ENCODE measurements at places on chromosomes 2 and 18.

- no peak for DNase-seq
These were observed 1068.2 kb upstream of the ACVR2A start for GRCh38 chr2:146776596-146776995.

- DNase-seq, result no peak
These were observed 181.7 kb upstream of the TPO start for GRCh38 chr2:1231466-1232063.

DNA sequence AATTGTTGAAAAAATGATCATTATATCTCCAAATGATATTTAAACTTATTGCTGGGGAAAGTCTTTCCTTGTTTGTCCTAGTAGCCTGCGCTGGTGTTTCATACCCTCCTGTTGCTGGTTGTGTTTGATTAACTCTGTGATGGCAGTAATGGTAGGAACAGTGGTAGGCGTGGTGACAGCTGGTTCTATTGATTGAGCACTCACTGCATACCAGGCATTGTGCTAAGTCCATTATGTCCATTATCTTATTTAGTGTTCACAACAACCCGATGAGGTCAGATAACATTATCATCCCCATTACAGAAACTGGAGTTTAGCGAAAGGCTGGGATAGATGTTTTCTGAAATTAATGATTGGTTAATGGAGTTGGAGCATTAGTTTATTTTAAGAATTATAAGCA, 77.8 kb upstream of the STON1 start:
- no peak for DNase-seq

- no peak for DNase-seq
These were observed 119.5 kb downstream of the LIPG start for GRCh38 chr18:49681387-49681786.

DNA sequence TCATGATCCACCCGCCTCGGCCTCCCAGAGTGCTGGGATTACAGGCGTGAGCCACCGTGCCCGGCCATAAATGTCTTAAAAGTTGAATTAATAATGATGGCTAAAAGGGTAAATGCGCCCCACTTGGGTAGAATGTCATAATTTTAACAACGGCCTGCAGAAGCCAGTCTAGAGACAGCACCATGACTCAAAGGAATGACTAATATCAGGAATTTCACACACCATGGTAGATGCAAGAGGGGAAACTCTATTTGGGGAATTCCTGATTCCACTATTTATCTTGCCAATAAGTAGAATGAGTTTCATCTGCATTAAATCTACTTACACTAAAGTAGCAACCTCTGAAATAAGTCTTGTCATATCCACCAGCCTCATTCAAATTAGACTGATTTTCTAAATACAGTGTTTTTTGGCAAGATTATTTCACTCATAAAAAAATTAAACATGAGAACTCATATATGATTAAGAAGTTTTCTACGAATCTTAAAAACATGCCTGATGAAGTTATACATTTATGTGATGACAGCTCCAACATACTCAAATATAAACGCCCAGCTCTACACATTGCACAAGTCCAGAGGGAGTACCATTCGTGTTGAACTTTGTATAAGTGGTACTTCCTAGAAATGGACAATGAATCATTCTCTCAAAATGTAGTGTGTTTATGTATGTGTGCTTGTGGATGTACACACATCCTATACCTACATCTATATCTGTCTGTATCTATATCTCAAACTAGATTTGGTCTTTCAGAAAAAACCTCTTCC, 309.7 kb downstream of the IRS1 start:
- no peak for DNase-seq

- no peak for DNase-seq
These were observed 35.3 kb downstream of the FRZB start for GRCh38 chr2:182831101-182831500.

DNA sequence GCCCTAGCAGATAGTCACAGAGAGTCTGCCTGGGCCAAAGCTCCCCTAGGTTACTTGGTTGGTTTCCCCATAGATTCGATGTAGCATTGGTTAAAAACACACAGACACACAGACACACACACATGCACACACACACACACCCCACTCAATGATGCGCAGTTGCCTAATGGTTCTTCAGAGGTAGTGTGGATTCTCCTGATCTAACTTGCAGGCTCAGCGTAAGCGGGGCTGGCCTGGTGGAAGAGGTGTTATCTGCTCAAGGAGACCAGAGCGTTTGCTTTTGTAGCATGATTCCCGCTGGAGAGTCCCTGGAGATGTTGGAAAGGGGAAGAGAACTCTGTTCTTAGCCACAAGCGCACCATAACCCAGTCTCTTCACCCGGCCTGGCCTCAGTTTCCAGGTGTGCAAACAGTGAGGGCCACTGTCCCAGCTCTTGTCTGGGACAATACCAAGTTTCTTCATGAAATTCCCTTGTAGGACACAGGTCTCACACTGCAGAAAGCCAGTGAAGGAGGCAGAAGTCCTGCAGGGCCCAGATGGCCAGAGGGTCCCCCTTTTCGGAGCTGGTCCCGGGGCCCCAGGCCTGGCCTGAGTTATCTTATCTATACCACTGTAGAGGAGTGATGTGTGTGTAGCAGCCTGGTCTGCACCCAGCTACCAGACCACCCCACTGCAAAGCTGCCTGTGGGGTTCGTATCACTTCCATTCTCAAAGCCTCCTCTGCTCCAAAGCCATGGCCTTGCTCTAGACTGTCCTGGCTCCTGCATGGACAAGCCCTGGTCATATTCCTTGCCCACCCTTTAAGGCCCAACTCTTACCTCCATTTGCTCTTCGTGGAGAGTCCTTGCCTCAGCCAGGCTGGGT, 3.7 kb downstream of the ACKR3 start:
- DNase-seq, result no peak

DNA sequence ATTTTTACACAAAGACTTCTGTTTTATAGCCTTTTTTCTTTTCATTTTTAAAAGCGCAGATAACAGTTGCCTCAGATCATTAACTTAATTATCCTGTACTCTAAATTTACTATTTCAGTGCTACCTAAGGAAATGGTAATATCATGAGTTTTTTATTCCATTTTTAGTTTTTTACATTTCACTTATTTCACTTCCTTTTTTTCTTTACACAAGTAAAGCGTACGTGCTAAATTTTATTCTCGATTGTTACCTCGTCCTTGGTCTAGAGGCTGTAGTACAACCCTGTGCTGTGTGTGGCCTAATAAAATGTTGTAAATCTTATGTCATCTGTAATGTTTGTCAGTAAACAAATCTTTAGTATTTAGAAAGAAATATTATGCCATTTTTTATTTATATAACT, 49.2 kb downstream of the CRIM1 start:
- DNase-seq, result no peak

- no peak for DNase-seq
These were observed 9.9 kb upstream of the RAPGEF4 start for GRCh38 chr2:172725746-172726145.

DNA sequence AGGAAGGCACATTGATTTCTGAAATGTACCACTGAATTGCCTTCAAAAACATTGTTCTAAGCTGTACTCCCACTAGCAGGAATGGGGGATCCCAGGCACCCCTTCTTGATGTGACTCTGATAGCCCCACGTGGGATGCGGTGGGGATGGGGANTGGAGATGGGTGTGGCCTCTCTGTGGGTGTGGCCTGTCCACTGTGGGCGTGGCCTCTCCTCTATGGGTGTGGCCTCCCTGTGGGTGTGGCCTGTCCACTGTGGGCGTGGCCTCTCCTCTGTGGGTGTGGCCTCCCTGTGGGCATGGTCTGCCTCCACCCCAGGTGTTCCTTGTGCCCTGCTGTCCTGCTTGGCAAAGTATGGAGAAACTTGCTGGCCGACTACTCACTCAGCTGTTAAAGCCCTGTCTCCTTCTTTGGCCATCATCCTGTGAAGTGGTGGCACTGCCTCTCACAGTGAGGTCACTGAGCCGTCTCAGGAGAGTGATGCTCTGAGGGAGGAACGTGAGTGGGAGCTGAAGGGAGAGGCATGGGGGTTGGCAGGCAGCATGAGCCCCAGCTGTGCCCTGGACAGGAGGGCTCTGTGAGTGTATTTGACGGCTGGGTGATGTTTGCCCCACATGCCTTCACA, 6.7 kb upstream of the PARD6G start:
- DNase-seq, result no peak

- no peak for DNase-seq
These were observed 836.7 kb downstream of the CBLN2 start for GRCh38 chr18:71707400-71707799.

DNA sequence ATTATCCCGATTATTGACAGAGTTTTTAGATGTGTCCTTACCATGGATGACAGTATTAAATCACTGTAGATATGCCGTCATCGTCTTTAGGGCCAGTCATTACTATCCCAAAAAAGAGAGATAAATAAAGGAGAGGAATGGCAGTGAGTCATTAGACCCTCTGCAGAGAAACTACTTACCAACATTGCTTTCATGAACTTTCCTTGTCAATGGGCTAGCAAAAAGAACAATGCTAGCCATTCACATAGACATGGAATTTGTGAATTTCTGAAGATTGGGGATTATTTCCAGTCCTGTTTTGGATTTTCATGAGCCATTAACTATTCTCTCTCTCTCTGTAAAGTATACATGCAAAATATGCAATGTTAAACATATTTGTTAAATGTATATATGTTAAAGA, 319.4 kb upstream of the FANCL start:
- DNase-seq, result no peak

GRCh38 chr2:60468382-60469085, 84.9 kb downstream of the BCL11A start:
- DNase-seq, result no peak

DNA sequence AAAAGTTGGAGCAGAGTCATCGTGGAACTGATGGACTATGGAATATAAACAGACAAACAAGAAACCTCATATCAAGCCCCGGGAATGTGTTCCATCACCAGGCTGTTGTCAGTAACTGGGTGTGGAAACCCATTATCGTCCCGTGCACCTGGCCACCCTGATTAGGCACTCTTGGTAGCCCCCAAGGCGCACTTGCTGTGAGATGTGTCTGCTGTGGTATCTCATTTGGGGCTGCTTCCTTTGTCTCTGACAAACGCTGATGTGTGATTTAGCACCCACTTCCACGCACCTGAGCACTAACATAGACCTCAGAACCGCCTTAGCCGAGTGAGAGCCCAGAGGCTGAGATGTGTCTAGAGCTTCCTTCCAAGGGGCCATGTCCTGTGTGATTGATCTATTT, 96.3 kb downstream of the PRPF40A start:
- DNase-seq, result no peak

DNA sequence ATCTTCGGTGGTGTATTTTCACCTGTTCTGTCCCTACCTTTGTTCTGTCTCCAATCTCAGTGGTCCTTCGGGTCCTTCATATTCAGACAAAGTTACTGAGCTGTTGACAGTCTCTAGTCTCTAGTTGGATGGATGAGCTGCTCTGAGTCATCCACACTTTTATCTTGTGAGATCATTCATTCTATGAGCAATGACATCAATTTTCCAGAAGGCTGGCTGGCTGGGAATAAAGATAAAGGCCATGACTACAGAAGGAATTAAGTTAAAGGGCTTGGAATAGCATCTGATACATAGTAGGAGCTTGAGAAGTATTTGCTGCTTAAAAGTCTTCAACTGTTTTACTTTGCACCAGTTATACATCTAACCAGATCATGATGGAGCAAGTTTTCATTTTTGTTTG, 43.1 kb upstream of the SLC39A10 start:
- DNase-seq, result no peak

DNA sequence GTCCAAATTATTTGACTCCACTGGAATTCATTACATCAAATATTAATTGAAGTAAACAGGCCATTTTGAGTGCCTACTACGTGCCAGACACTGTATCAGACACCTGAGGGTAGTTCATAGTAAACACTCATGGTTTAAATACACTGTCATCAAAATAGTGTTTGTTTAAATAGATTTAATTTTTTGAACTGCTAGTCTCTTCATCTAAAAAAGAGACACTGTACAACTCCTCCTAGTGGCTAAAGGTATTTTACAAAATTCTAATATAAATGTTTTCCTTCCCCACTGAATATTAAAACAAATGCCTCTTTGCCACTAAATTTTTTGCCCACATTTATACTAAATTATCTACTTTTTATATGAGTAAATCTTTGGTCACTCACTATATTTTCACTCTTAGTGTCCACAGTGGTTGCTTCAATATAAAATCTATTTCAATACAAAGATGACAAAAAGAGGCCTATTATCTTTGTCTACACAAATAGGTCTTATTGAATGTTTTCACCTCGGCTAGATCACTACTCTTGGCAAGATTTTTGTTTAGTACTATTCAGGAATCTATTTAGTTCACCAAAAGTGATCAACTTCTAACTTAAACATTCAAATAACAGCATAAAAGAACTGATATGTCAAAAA, 122.1 kb downstream of the TMEM247 start:
- no peak for DNase-seq

DNA sequence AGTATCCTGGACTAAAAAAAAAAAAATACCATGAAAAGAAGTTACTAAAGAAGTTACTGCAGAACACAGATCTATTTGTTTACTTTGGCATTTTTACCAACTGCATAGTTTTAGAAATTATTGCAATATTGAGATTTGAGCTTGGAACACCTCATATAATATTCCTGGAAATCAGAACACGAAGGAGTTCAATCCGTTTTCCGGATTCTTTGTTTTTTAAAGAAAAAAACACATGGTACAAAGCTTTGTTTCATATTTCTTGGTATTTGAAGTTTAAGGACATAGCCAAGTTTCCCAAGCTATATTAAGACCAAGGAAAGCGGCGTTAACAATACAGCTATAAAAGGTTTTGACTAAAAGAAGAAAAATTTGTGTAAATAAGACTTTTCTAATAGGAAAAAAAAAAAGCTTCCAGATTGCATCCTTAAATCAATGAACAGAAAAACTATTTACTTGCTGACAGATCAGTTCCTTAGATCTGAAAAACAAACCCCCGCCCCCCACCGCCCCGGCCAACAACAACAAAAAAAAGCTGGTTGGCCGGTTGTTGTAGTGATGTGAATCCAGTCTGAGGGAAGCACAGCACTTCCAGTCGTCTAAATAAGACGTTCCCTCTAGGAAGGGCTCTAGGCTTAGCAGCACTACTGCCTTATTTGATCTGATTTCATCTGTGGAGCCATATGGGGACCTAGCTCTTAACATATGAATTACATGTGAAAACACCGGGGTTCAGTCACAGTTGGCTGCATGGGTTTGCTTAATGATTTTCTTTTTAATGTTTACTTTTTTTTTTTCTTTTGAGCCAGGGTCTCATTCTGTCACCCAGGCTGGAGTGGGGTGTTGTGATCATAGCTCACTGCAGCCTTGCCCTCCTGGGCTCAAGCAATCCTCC, 2.5 kb upstream of the RHOB start:
- no peak for DNase-seq

All from 8988T (cell line).